Caki2 (cell line): ENCODE measurements at places on chromosomes 7 and 10. TPM values are rescaled to one million over a fixed set of nuclear protein-coding genes. Genes with fewer than 3 reads are reported as not detected.

- DNase-seq, result no peak
Observed at GRCh38 chr7:18855796-18856195, 261.6 kb downstream of the TWIST1 start.

DNA sequence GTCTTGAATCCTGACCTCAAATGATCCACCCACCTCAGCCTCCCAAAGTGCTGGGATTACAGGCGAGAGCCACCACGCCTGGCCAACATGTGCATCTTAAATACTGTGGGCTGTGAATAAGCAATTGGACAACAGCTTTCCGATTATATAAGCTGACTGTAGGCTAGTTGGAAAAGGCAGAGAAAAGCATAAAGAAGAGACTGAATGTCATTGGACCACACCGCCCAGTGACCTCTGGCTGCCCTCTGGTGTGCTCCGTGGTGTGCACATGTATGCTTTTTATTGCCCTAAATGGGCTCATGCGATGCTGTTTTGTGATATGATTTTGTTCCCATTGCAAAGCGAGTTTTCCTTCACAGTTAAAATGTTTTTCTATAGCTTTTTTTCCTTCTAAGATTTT is 15.4 kb upstream of the CSGALNACT2 start:
- DNase-seq, result no peak

DNA sequence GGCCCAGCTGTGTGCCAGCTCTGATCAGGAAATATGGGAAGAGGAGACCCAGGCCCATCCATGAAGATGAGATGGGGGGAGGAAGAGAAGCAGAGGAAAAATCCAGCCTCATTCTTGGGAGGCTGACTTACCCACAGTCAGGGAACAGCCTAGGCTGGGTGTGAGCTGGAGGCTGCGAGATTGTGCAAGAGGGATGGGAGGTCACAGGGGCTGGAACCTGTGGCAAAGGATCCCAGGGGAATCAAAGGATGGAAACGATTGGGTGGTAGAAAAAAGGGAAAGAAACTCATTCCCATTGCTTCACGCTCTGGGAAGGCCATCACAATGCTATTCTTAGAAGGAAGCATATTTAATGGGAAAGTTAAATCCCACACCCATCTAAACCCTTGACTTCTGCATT is 26.7 kb upstream of the CRHR2 start:
- no peak for DNase-seq

GRCh38 chr10:68342909-68343516 is 10.3 kb upstream of the PBLD start:
- no peak for DNase-seq

DNA sequence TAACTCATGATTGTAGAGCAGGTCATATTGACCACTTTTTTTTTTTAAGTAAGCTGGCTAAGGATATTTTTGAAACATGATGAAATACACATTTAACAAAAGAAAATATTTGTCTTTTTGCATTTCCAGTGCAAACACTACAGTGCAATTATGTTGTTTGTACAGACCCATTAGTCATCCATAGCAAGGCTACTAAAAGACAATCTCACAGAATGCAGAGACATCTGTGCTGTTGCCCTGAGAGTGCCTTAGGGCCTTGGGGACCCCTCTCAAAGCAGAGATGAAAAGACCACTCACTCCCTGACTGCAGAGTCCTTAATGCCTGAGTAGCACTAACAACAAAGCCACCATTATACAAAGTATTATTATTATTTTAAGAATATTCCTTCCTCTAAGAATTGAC is 104.5 kb downstream of the NRCAM start:
- DNase-seq, result no peak

PCLO gene
- total RNA-seq, result 0.88 and 2.0 TPM in 2 replicates

- DNase-seq, result no peak
Observed at GRCh38 chr7:98204670-98205069, 6.6 kb upstream of the BHLHA15 start.

DNA sequence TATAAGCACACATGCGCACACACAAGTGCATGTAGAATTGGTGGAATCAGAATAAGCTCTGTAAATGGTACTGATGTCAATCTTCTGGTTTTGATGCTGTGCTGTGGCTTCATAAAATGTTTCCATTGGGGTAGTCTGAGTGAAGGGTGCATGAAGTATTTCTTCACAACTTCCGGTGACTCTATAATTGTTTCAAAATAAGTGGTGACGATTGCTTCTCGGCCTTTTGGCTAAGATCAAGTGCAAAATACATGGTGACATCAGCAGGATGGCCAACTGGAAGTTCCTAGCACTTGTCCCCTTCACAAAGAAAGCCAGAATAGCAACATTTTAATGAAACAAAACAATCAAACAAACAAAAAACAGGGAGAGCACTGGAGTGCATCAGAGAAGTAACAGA is 41.6 kb upstream of the CAMK2B start:
- no peak for DNase-seq

DNA sequence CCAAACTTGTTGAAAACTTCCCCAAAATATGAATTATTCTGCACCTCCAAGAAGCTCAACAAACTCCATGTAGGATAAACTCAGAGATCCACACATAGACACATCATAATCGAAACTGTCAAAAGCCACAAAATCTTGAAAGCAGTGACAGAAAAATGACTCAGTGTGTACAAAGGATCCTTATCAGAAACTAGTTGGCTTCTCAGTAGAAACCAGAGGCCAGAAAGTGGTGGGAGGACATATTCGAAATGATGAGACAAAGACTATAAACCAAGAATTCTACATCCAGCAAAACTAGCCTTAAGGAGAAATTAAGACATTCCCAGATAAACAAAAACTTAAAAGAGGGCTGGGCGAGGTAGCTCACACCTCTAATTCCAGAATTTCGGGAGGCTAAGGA is 38.5 kb downstream of the MCMBP start:
- no peak for DNase-seq

PHKG1 gene
- total RNA-seq, result 1.3 TPM in 1 of 2 replicates, not detected in the other

DNA sequence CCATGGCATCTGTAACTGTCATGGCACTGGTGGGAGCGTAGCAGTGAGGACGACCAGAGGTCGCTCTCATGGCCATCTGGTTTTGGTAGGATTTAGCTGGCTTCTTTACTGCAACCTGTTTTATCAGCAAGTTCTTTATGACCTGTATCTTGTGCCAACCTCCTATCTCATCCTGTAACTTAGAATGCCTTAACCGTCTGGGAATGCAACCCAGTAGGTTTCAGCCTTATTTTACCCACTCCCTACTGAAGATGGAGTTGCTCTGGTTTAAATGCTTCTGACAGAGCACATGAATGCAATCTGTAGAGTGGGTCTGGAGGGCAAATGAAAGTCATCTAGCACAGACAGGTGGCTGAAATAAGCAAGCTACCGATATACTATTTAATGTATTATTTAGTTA is 55.3 kb upstream of the OPN4 start:
- no peak for DNase-seq

IGFBP3 gene
- 354 and 370 TPM in 2 replicates for total RNA-seq

GRCh38 chr10:18409599-18410397 is 241.6 kb downstream of the NSUN6 start:
- no peak for DNase-seq

- no peak for DNase-seq
Observed at GRCh38 chr10:128152741-128153580, 26.7 kb upstream of the MKI67 start.

DNA sequence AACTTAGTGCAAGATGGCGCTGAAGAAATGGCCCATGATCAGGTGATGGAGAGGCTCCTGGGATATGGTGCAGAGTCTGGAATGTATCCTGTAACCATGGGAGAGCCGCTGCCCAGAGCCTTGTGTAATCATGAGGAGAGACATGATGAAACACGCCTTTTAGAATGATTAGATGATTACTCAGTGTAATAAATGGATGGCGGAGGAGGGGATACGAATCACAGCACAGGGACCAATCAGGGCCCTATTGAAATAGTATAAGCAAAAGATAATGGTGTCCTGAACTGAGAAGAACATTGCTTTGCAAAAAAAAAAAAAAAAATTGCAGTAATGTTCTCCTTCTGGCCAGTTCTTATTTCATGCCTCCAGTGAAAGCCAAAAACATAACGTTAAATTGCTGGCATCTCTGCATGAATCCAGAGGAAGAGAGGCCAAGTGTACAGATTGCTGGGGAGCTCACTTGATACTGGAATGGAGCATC is 668.5 kb upstream of the AUTS2 start:
- peak; percentile 47 for DNase-seq

DNA sequence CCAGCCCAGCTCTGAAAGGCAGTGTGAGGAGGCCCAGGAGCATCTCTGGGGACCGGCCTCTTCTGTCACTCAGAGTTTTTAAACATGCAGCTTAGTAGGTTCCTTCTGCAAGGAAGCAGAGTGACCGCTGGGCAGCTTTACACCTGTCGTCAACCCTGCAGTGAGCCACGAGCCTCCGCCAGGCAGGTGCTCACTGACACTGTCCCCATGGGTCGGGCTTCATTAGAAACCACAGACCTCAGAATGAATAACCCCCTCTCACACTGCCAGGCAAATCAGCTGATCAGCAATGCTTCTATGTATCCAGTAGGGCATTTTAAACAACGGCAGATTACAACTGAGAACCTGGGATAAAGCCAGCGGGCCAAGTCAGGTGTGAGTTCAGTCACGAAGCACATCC is 106.1 kb downstream of the MAD1L1 start:
- no peak for DNase-seq

DNA sequence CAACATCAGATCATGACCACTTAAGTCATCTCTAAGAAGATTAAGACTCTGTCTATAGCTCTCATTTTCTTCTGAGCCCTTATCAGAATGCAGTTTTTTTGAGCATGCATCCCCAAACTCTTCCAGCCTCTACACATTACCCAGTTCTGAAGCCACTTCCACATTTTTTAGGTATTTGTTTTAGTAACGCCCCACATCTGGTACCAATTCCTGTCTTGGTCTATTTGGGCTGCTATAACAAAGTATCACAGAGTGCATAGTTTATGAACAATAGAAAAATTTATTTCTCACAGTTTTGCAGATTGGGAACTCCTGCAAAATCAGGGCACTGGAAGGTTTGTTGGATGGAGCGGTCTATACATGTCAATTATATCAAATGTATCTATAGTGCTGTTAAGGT is 107.7 kb upstream of the KCND2 start:
- no peak for DNase-seq

ZNF365 gene
- 3.4 and 10.1 TPM in 2 replicates for total RNA-seq

GRCh38 chr10:127498087-127498486 is 51.0 kb upstream of the NPS start:
- DNase-seq, result no peak

- no peak for DNase-seq
Observed at GRCh38 chr7:19293431-19293830, 148.2 kb upstream of the FERD3L start.

GRCh38 chr7:134891262-134891695 is 95.0 kb upstream of the AGBL3 start:
- DNase-seq, result peak; percentile 79

GRCh38 chr7:132140341-132140740 is 435.9 kb downstream of the PLXNA4 start:
- DNase-seq, result no peak

DNA sequence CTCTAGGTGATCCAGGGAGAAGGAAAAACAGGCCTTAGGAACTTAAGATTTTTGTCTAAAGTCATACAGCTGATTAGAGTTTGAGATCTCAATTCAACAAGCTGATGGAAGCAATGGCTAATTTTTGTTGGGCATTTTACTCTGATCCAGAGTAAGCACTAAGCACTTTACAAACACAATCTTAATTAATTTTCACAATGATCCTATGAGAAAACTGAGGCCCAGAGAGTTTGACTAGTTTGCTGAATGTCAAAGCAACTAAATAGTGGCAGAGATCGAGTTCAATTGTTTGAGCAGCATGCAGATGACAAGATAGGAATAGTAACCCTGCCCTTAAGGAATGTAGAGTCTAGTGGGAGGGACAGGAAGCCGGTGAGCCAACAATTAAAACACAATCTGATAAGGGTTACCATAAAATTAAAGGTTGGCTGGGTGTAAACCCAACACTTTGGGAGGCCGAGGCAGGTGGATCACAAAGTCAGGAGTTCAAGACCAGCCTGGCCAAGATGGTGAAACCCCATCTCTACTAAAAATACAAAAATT is 13.5 kb upstream of the RPEL1 start:
- peak; percentile 65 for DNase-seq
